ENCODE measurements at places on chromosomes 4 and X.

GRCh38 chr4:29553846-29554245 lies 1166.3 kb upstream of the PCDH7 start:
- no peak for DNase-seq

DNA sequence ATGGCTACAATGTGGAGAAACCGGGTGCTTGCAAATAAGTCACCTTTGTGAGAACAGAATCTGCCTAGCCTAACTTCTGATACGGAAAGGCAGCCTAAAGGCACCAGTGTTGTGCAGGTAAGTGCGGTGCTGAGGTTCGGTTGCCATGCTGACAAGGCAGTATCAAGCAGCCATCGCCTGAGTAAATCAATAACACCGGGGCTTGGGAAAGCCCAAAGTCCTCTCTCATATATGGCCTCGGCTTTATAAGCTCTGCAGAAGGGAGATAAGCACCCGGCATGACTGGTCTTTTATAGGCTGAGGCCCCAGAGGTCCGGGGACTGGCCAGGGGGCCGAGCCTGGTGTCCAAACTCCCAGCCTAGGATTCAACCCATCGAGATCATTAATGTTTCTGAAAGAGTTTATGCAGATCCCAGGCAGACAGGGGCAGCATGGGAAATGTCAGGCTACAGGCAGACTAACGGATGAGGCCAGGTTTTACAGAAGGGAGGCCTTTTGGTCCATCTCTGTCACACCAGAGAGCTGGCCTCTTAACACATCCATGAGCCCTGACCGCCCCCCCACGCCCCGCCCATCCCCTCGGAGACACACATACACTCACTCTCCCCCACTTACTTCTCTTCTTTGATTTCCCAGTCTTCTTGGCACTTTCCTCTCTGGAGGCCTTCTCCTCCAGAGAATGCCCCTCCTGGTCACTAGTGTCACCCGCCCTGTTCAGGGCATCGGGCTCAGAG lies 38.5 kb downstream of the ELF4 start:
- DNase-seq, result no peak

GRCh38 chr4:146514651-146515357 lies 6.9 kb downstream of the SLC10A7 start:
- DNase-seq, result no peak

DNA sequence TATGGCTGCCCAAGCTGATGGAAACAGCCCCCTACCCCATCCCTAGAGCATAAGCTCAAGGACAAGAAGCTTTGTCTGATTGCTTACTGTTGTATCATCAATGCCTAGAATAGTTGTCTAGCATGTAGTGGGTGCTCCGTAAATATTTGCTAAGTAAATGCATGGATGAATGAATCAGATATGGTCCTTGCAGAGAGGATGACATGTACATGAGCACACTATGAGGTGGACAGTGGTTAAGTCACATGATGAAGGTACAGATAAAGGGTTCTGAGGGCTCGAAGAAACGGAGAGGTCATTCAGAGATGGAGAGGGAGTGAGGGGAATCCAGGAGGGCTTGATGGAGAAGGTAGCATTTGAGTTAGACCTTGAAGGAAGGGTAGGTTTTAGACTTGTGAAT lies 214.2 kb downstream of the RBMX2 start:
- no peak for DNase-seq

- no peak for DNase-seq
Measured at GRCh38 chr4:110878956-110879355, 256.1 kb upstream of the PITX2 start.

GRCh38 chr4:26321373-26322221 lies 783 bp downstream of the RBPJ start:
- no peak for DNase-seq

GRCh38 chrX:149248073-149248625 lies 257.0 kb downstream of the IDS start:
- no peak for DNase-seq

DNA sequence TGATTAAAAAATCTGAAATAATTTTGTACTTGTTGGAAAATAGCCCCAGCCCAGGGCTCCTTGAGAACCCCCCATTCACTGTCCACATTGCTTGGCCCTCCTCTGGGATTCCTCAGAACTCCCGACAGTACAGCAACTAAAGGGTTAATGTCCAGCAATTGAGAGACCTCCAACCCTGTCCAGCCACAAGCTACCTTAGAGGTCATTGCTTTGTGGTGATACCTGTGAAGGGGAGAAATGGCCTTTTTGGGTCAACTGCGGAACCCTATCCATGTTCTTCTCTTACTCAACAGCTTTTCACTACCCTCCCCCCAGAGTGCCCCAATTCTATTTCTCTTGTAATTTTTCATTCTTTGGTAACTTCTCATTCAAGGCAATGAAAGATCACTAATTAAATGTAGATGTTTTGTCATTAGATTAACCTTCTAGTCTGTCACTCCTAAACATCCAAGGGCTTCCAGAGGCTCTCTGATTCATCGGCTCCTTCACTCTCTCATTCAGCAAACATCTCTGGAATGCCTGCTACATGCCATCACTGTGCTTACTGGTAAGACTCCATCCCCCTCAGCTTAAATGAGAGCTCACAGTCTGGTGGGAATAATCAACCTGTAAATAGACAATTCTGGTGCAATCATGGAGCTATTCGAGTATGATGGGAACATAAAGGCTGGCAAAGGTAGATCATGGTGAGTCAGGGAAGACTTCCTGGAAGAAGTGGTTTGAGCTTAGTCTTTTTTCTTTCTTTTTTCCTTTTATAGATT lies 241.4 kb upstream of the PGRMC2 start:
- no peak for DNase-seq

DNA sequence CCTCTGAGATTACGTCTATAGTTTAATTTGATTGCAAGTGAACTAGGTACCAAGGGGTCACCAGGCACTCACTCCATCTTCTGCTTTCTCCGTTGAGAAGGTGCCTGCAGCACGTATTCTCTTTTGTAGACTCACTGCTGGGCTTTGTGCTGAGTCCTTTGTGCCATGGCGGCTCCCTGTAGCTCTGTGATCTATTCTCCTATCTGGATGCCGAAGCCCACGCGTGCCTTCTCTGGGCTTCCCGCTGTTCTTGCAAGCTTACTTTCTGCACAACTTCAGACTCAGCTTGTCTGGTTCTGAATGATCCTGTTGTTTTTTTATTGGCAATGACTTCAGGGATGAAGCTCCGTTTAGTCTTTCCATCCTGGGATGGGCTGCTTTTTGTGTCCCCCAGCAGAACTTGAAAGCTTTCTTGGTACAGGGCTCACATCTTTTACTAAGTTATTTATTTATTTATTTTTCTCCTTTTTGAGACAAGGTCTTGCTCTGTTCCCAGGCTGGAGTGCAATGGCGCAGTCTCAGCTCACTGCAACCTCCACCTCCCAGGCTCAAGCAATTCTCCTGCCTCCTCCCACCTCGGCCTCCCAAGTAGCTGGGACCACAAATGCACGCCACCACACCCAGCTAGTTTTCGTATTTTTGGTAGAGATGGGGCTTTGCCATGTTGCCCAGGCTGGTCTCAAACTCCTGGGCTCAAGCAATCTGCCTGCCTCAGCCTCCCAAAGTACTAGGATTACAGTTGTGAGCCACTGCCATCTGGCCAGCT lies 100.9 kb upstream of the NKX1-1 start:
- no peak for DNase-seq

- no peak for DNase-seq
Measured at GRCh38 chrX:69029771-69030170, 135.5 kb downstream of the PJA1 start.

DNA sequence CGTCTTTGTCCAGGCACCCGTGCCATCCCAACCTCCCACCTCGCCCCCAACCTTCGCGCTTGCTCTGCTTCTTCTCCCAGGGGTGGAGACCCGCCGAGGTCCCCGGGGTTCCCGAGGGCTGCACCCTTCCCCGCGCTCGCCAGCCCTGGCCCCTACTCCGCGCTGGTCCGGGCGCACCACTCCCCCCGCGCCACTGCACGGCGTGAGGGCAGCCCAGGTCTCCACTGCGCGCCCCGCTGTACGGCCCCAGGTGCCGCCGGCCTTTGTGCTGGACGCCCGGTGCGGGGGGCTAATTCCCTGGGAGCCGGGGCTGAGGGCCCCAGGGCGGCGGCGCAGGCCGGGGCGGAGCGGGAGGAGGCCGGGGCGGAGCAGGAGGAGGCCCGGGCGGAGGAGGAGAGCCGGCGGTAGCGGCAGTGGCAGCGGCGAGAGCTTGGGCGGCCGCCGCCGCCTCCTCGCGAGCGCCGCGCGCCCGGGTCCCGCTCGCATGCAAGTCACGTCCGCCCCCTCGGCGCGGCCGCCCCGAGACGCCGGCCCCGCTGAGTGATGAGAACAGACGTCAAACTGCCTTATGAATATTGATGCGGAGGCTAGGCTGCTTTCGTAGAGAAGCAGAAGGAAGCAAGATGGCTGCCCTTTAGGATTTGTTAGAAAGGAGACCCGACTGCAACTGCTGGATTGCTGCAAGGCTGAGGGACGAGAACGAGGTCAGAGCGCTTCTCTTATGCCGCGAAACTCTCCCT lies at the start of gene TET2:
Gene TET2 (plus strand): TSS at position 601 of the 740 bp plus-strand sequence. CDS start 87,067 bp downstream, outside the sequence.
- peak; percentile 80 for DNase-seq

DNA sequence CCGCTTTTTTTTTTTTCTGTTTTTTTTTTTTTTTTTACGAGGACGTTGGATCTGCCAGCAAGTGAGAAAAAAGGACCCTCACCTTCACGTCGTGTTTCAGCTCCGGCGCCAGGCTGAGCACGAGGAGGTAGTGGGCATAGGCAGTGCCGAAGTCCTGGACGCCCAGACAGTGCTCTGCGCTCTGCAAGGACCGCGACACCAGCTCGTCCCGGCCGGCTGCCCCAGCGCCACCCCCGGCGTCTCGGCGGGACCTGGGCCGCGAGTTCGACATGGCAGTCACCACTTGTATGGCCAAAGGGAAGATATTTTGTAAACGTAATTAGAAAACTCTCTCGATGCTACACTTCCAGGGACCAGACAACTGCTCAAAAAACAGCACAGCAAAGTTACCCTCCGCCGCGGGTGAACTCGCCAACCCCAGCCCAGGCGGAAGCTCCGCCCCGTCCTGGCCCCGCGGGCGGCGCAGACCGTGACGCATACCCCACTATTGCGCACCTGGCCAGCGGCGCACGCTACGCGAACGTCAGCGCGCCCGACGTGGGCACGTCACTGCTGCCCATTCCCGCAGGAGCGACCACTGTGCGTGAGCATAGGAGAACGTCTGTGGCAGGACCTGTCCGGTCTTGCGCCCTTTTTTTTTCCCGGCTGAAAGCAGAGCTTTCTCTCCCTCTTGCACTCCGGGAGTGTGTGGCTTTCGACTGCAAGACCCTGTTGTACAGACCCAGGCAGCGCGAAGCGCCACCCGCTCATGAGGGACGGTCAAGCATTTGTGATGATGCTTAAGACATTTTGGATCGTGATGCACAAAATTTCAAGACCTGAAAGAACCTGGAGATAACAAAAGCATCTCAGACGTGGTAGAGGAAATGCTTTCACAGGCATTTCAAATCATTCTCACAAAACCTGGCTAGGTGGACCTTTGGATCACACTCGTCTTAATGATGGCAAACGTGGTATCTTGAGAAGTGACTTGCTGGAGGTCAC lies at the start of gene PRMT9:
Gene PRMT9 (minus strand): TSS at position 447 of the 984 bp plus-strand sequence. CDS start 176 bp downstream, at position 271.
- DNase-seq, result peak; percentile 79

DNA sequence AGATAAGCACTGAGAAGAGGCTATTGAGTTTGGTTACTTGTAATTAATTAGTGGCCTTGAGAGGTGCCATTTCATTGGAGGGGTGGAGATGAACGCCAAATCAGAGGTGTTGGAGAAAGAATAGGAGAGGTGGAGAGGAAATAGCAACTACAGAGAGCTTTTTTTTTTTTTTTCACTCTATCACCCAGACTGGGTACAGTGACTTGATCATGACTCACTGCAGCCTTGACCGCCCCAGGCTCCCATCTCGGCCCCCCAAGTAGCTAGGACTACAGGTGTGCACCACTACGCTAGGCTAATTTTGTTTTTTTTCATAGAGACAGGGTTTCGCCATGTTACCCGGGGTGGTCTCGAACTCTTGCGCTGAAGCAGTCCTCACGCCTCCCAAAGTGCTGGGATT lies 5.2 kb downstream of the NHS start:
- no peak for DNase-seq

- DNase-seq, result no peak
Measured at GRCh38 chrX:91137883-91138282, 296.8 kb upstream of the PABPC5 start.

GRCh38 chr4:14168919-14169318 lies 541.4 kb upstream of the BOD1L1 start:
- DNase-seq, result no peak

DNA sequence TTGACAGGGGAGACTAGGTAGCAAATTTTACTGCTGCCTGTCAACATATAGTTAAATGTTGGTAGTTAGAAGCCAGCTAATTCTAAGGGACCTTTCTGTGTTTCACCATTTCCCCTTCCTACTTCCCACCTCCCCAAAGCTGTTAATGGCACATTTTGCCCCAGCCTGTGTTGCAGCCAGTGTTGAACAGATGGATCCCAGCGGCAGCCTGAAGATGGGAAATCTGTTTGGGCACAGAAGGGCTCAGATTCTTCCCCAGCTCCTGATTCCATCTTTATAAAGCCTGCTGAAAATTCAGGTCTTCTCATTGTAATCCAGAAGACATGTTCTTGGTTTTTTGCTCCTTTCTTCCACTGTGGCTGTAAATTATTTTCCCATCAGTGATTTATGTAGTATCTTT lies 89.0 kb downstream of the SPRY1 start:
- DNase-seq, result no peak

DNA sequence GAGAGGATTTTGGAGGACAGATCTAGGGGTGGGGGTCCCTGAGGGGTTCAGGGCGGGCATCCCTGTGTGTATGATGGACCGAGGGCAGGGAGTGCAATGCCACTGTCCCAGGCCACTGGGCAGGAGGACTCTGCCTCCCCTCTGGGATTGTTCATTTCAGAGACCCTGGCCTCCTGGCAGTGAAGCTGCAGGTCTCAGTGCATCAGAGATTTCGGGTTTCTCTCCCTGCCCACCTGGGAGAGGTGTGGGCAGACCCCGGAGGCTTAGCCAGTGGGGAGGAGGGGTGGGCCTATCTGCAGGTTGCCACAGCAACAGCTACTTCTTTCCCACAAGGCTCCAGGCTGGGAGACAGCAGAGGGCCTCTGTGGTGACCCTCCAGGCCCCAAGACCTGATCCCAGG lies 80.1 kb upstream of the LRPAP1 start:
- no peak for DNase-seq
